ENCODE measurements at places on chromosomes 7 and 10.

GRCh38 chr10:112872728-112873127 lies 77.3 kb upstream of the TCF7L2 start:
- DNase-seq, result no peak

DNA sequence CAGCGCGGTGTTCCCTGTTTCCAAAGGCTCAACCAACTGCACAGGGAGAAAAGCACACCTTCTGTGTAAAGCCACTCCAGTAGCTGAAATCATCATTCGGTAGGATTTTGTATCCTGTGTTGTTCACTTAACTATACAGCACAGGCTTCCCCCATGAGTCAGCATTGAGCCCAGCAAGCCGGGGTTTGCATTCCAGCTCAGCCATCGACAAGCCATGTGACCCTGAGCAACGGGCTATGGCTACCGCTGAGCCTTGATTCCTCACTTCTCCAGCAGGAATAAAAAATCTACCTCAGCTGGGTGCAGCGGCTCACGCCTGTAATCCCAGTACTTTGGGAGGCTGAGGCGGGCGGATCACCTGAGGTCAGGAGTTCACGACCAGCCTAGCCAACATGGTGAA lies 44.1 kb upstream of the ATP6V0A4 start:
- DNase-seq, result no peak

DNA sequence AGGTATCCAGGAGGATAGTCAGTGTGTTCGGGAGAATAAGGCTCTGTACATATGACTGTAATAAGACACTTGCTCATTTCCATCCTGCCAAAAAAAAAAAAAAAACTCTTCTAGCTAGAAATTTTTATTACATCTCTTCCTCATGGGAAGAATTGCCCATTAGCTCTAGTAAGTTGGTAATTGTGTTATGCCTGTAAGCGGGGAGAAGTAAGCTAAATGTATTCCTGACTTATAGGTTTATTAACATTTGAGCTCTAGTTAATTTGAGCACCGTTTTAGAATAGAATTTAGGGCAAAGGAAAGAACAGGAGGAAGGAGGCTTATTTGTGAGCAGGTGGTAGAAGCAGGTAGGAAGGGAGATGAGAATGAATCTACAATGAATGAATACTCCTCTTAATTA lies 1210.6 kb downstream of the SORCS1 start:
- no peak for DNase-seq

- DNase-seq, result no peak
Observed at GRCh38 chr7:36348256-36348655, 41.4 kb upstream of the ANLN start.

DNA sequence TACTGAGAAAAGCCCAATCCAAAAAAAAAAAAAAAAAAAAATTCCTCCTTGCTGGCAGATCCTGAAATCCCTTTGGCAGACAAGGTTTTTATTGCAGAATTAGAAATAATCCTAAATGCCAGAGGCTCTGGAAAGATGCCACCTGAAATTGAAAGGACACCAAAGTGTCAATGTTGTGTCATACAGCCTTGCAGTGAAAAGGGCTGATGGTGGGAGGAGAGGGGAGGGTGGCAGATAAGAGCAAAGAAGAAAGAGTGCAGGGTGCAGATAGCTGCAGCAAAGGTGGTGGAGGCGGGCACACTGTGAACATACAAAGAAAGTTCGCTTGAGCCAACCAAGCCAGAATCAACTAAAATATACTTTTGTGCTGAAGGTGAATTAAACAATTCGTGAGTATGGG lies 8.2 kb upstream of the OPTN start:
- no peak for DNase-seq

DNA sequence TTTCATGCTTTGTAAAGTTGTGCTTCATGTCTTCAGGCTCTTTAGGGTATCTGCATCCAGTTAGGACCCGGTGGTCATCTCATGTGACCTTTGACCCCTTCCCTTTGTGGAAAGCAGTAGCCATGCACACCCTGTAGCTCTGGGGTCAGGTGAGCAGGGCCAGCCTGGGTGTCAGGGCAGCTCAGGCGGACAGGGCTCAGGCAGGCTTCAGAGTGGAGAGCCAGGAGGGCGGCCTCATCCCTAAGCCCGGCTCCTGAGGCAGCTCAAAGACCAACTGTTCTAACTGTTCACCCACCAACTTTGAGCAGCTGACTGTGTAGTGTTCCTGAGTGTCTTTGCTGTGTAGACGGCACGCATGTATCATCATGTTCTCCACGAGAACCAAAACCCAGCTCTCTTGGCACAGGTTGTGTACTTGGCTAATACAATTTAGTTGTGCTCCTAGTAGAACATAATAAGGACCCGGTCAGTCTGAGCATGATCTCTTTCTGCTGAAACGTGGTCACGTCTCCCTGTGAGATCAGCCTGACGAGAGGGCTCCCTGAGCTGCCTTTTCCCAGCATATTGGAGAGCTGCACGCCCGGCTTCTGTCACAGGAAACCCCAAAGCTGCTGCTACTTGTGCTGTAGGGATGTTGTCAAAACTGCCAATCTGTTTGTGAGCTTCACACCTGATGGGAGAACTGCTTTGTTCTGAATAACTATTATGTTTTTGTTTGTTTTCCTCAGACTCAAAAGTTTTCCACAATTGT lies 30.0 kb downstream of the EEPD1 start:
- no peak for DNase-seq

DNA sequence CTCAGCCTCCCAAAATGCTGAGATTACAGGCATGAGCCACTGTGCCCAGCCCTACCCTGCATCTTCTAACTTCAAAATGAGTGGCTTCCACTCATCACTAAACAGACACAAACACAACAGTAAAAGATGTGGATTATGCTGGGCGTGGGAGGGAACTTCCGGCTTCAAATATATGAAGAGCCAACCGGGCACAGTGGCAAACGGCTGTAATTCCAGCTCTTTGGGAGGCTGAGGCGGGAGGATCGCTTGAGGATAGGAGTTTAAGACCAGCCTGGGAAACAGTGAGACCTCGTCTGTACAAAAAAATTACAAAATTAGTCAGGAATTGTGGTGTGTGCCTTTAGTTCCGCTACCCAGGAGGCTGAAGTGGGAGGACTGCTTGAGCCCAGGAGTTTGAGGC lies 92.2 kb upstream of the GNA12 start:
- no peak for DNase-seq

DNA sequence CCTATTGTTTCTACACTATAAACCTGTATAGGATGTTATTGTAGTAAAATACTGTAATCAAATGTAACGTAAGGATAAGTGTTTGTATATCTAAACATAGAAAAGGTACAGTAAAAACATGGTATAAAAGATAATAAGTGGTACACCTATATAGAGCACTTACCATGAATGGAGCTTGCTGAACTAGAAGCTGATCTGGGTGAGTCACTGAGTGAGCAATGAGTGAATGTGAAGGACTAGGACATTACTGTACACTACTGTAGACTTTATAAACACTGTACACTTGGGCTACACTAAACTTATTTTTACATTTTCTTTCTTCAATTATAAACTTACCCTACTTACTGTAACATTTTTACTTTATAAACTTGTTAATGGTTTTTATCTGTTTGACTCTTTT lies 732.9 kb upstream of the LRRN3 start:
- DNase-seq, result no peak

DNA sequence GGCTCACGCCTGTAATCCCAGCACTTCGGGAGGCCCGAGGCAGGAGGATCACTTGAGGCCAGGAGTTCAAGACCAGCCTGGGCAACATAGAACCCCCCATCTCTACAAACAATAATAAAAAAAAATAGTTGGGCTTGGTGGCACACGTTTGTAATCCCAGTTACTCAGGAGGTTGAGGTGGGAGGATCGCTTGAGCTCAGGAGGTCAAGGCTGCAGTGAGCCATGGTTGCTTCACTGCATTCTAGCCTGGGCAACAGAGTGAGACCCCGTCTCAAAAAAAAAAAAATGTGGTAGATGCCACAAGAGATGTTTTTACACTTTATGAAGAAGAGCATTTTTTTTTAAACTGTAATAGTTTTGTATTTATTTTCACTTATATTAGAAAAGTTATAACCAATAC lies 12.8 kb downstream of the NYAP1 start:
- no peak for DNase-seq

- no peak for DNase-seq
Observed at GRCh38 chr10:127907411-127908105, 655 bp downstream of the PTPRE start.

DNA sequence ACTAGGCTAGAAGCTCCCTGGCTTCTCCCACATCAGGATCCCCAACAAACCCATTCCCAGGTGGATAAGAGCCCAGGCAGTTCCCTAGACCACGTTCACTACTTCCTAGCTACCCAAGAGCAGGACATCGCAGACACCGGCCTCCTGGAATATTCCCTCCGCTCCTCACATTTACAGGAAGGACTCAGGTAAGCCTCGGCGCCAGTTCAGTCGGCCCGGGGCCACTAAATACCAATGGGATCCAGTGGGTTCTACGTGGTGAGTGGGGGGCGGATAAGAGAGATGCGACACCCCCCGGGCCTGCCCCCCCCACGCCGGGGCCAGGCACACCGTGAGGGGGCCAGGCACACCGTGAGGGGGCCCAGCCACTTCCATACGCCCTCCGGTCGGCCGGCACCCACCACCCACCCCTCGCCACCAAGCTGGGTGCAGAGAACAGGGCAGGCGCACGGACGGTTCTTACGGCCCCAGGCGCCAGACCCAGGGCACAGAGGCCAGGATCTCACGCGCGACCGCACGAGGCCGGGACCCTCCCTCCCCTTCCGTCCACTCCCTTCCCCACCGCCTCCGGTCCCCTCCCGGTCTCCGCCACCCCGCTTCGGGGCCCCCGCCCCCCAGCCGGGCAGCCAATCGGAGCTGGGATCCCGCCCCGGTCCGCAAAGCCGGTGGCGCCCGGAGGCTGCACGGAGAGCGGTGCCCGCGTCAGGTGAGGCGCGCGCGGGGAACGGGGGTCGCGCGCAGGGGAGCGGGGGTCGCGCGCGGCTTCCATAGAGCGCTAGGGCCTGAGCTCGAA lies at the start of gene BLVRA:
Gene BLVRA, plus strand, starts transcription at position 652 of the 793 bp plus-strand sequence. CDS start 12,479 bp downstream, outside the sequence.
- peak; percentile 67 for DNase-seq

DNA sequence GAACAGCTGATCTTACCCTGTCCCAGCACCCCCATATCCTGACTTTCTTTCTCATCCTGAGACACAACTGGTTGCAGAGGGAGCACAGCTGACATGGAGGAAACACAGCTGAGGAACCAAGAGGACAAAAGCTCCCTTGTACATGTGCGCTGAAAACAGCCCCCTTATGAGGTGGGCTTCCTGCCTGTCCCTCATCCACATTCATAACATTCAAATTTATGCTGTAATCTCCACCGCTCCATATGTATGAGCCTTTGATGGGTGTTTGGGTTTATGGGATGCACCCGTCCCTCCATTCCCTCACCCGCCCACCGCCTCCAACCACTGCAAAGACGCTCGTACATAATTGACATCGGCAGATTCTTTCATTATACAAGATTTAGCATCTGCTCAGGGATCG lies 49.6 kb upstream of the BTRC start:
- no peak for DNase-seq

- DNase-seq, result peak; percentile 45
Observed at GRCh38 chr10:46106410-46107255, 60.6 kb upstream of the MSMB start.

DNA sequence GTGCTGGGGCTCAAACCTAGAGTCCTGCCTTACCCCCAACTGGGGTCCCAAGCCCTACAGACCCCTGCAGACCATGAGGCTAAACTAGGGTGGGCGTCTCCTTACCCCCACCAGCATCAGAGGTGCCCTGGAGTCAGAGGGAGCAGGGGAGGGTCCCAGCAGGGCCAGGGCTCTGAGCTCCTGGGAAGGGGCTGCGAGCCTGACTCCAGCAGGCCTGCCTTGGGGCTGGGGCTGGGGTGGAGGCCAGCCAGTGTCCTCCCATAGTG lies 1.3 kb downstream of the SNCG start:
- DNase-seq, result no peak

GRCh38 chr7:157754416-157754790 lies 417.6 kb downstream of the DNAJB6 start:
- no peak for DNase-seq

- DNase-seq, result peak; percentile 17
Observed at GRCh38 chr7:131745390-131746248, 189.2 kb upstream of the PODXL start.

GRCh38 chr10:106570268-106570667 lies 594.2 kb downstream of the SORCS1 start:
- no peak for DNase-seq

DNA sequence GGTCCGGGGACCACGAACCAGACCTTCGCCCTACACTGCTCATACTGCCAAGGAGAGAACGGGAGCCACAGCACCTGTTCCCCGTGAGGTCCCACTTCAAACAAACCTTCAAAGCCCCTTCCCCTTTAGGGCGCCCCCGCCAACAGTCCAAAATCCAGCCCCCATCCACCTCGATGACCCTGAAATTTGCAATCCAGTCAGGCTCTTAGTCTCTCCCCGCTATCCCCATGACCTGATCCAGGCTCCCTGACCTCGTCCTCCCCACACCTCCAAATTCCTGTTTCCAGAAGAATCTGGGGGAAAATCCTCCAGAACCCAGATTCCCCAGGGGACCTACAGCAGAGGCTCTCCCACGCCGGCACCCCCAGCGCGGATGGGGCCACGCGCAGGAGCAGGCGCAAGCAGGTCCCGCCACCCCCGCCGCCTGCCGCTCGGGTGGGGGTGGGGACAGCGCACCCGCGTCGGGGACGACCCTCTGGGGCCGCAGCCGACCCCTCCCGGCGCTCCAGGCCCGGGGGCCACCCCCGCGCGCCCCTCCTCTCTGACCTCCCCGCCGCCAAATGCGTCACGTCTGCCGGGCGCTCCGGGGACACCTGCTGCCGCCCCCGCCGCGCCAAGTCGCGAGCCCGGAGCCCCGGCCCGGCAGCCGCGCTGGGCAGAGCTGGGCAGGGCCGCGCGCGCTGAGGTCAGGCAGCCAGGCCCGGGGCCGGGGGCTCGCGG lies 753 bp downstream of the CAMK2B start:
- DNase-seq, result no peak

DNA sequence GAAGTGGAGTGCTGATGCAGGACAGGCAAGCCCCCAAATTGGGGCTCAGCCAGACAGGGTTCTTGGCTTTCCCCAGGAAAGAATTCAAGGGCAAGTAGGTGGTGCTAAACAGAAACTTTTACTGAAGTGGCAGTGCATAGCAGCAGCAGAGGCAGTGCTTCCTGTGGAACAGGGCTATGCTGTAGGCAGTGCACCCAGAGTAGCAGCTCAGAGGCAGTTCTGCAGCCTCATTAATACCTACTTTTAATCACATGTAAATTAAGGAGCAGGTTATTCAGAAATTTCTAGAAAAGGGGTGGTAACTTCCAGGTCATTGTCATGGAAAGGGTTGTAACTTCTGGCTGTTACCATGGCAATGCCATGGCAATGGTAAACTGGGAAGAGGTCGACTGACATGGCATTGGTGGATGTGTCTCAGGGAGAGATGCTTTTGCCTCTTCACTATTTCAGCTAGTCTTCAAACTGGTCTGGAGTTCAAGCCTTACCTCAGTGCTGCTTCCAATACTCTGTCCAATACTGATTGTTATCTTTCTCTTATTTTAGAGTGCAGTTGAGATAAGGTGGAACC lies 29.2 kb downstream of the PRSS58 start:
- DNase-seq, result no peak

- peak; percentile 31 for DNase-seq
Observed at GRCh38 chr10:24721229-24722106, 2.2 kb downstream of the ARHGAP21 start.

Measured in right lung (tissue), 10 donors.